HAP-1 (cell line): ENCODE measurements at places on chromosomes 4 and X.

DNA sequence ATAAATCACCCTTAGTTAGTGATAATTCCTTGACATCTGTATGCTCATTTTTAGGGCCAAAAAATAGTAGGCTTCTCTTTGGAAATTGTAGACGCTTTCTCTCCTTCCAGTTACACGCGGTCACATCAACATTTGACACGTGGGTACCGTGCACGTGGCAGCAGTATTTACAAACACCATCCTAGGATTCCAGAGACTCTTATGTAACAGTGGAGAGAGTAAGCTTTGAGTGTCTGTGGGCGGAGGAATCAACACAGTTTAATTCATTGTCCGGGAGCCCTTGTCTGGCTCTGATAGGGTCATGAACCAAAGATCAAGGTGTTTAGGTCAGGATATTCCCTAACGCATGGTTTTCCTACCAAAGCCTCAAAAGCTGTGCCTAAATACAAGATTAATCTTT, 12.2 kb downstream of the TET2 start:
- no peak for DNase-seq

- no peak for DNase-seq
These were observed 148.3 kb downstream of the MAML3 start for GRCh38 chr4:140005699-140006098.

- DNase-seq: peak; percentile 83
These were observed at the start of the genes BRCC3, CMC4 and MTCP1 for GRCh38 chrX:155070975-155071693. TSS of gene BRCC3 (plus strand) at chrX:155071508. CDS start at chrX:155071528, 20 bp downstream. TSS of gene CMC4 (minus strand) at chrX:155071136. CDS start at chrX:155064023, 7,113 bp downstream. TSS of gene MTCP1 (minus strand) at chrX:155071136. CDS start at chrX:155066010, 5,126 bp downstream.

GRCh38 chr4:134552063-134552462, 350.5 kb upstream of the PABPC4L start:
- no peak for DNase-seq

DNA sequence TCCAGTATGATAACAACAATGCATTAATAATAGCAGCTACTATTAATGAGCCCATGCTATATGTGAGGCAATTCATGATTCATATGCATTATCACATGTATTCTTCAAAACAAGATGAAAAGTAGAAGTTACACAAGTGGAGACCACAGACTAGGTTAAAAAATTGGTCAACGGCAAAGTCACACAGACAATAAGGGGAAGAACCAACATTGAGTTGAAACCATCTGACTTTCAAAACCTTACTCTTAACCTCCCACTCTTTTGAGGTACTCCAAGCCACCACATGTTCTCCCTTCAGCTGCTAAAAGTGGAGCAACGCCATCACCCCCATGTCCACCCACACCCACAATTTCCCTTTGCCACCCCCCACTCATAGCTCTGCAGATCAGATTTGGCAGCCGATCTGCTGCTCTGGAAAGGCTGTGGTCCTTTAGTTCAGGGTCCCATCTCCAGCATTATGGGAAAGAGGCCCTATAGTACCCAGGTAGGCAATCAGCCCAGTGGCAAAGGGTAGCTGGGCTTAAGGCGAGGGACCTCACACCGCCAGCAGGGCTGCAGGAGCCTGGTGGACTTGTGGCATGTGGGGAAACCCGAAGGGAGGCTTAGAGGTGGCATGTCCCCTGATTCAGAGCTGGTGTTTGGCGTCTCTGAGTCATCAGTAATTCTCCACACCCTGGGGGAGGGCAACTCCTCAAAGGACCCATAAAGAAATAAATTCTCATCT, 33.5 kb upstream of the CYBB start:
- DNase-seq: no peak

- DNase-seq: no peak
These were observed 58.6 kb downstream of the FUNDC1 start for GRCh38 chrX:44483965-44484606.

- peak; percentile 80 for DNase-seq
These were observed at the start of gene NHSL2 for GRCh38 chrX:71910643-71910985. TSS of gene NHSL2 (plus strand) at chrX:71910845.

DNA sequence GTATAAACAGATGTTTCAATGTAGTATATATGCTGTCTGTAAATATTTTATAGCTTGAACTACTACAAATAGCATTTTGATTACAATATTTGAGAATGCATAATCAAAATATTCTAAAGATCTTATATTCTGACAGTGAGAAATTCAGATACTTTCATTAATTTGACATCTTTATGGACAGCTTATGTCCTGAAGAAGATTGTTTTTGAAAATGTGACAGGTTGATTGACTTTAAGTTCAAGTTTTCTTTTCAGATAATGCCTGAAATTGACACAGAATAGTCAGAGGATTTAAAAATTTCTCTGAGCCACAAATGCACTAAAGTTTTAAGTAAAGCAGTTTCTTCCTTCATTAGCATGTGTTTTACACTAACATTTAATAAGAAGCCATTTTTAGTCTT, 799.8 kb downstream of the CCSER1 start:
- no peak for DNase-seq

- peak; percentile 66 for DNase-seq
These were observed 145.8 kb upstream of the ATP6AP2 start for GRCh38 chrX:40434947-40435346.

DNA sequence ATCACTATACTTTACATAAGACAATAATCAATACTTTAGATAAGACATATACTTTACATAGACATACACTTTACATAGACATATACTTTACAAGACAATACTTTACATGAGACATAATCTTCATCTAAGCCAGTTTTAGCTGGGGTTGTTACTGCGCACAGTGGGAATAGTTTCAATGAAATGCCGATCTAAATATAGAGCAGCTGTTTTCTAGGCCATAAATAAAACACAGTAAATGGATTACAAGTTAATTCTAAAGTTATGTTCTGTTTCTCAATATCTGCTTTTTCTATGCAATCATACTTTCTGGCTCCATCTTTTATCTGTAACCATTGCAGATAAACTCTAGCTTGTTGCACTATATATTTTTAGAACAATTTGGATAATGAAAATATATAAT, 1470.6 kb upstream of the PABPC4L start:
- no peak for DNase-seq

- no peak for DNase-seq
These were observed 19.2 kb downstream of the NALF2 start for GRCh38 chrX:69523314-69523713.

- no peak for DNase-seq
These were observed 81.9 kb upstream of the ATXN3L start for GRCh38 chrX:13401724-13402123.

- DNase-seq: no peak
These were observed 62.3 kb downstream of the KANTR start for GRCh38 chrX:53156207-53156596.

- DNase-seq: no peak
These were observed 303.6 kb upstream of the FAT1 start for GRCh38 chr4:187027272-187027671.

DNA sequence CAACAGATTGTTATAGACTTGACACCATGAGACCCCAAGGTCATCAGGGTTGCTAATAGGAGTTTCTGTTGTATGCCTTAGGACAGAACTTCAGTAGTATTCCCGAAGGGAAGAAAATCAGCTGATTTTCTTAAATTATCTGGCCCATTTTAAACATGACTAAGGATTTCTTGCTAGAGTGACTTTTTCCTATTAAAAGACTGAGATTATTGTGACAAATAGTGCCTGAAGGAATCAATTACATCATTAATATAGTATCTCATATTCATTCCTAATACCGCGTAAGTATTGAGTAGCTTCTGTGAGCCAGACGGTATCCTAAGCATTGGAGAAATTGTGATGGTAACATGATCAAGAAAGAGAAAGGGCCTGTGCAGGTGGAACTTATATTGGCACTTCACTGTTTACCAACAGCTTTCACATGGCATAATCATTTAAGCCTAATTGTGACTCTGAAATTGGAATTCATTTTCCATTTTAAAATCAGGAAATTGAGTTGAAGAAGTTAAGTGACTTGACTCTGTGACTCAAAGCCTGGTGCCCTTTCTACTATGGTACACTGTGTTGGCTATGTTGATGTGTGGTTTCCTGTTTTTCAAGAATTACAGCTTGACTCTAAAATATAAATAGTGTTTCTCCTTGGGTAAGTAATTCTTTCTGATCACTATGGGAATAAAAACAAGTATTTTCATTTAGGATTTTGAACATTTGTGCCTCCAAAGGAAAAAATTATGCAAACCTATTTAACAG, 4.1 kb downstream of the AFF1 start:
- no peak for DNase-seq

- DNase-seq: no peak
These were observed 121.3 kb downstream of the NWD2 start for GRCh38 chr4:37365888-37366287.

DNA sequence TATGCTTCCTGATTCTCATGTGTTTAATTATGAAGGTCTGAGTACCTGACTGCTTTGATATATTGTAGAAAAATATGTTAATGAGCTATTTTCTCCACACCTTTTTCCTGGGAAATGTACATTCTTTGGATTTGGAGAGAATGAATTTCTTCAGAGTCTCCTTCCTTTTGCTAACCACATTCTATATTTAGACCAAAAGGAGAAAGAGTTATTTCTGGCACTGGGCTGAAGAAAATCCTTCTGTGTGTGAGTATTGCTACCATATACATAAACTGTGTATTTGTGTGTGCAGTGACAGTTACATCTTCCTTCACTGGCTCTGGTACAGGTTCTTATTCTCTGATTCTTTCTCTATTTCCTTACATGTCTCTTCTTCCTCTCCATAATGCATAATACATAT, 44.5 kb upstream of the PGRMC2 start:
- DNase-seq: no peak
